CD4-positive, alpha-beta T cell treated with Interleukin-10 for 1 hour (primary cell): ENCODE measurements at places on chromosomes 1 and 21.

DNA sequence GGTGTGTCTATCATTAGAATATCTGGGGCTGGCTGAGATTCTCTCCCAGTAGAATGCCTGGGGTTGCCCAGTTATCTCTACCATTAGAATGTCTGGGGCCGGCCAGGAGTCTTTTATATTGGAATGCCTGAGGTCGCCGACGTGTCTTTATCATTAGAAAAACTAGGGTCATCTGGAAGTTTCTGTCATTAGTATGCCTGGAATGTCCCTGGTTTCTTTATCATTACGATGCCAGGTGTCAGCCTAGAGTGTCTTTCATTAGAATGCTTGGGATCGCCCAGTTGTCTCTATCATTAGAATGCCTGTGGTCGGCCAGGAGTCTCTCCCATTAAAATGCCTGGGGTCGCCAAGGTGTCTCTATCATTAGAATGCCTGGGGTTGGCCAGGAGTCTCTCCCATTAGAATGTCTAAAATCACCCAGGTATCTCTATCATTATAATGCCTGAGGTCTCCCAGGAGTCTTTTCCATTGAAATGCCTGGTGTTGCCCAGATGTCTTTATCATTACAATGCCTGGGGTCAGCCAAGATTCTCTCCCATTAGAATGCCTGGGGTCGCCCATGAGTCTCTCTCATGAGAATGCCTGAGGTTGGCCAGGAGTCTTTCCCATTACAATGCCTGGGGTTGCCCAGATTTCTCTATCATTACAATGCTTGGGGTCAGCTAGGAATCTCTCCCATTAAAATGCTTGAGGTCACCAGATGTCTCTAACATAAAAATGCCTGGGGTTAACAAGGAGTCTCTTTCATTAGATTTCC, 53.2 kb downstream of the RNF187 start:
- no peak for DNase-seq

- DNase-seq = no peak
Observed at GRCh38 chr1:27445177-27445936, 44.6 kb downstream of the WASF2 start.

DNA sequence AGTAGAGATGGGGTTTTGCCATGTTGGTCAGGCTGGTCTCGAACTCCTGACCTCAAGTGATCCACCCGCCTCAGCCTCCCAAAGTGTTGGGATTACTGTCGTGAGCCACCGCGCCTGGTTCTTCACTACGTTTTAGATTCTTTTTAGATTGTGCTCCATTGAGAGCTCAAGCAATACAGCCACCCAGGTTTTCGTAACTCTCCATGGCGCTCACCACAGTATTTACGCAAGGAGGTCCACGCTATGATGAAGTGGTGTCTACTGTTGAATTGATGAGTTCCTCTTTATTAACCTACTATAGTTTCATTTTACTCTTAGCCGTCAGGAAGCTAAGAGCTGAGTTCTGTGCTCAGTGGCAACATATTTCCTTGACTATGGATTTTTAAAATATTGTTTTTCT, 1.8 kb upstream of the KIF1B start:
- no peak for DNase-seq

GRCh38 chr1:79375352-79375751, 368.8 kb upstream of the ADGRL4 start:
- no peak for DNase-seq

DNA sequence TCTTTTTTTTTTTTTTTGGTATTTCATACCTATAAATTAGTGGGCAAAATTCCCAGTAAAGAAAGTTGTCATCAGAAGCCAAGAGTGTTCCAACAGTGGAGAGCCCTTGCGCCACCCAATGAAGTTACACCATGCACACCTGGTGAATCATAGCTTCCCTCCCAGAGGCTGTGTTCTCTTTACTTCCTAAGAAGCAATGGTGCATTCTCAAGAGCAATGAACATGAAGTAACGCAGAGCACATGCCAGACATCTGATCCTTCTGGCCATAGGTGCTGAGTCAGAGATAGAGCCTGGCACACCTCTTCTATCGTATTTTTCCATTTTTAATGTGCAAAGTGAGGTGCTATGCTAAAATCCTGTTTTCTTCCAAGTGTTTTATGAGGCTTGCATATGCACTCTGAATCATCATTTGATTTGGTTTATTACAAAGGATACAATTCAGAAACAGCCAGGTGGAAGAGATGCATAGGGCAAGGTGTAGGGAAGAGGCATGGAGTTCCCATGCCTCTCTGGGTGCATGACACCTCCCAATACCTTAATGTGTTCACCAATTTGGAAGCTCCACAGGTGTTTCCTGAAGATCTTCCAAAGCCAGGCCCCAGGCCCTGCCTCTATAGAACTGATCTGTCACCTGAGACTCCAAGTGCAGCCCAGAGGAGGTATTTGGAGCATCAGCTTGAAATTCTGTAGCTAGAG, 408.0 kb downstream of the SIPA1L2 start:
- no peak for DNase-seq

GRCh38 chr1:158353303-158354075, at the start of gene CD1E:
CD1E (plus strand) TSS chr1:158353894; CDS start chr1:158353989, 95 bp downstream.
- DNase-seq = no peak

DNA sequence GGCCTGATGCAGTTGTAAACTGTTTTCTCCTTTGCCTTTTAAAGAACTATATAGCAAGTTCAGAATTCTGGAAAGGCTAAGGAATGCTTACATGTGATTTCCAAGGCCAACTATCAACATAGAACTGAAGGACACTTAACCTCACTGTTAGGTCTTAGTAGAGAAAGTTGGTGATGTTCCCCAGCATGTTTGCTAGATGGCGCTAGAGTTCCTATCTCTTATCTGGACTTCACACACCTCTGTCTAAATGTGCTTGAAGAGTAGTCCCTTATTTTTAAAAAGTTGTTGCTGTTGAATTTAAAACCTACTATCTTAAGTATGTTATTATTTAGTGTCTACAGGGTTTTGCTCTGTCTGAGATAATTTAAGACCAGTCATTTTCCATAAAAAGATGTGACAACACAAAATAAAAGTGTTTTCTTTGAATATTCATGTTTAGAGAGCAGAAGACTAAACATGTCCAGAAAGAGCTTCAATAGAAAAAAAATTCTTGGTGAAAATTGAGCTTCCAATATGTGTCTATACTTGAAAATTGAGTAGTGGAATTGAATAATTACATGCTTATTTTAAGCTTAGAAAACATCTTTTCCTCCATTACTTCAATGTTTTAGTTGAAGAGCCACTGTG, 237.3 kb downstream of the S1PR1 start:
- no peak for DNase-seq

- no peak for DNase-seq
Observed at GRCh38 chr1:92791487-92792066, 6.7 kb upstream of the EVI5 start.

GRCh38 chr1:167092653-167093052, 1.2 kb upstream of the STYXL2 start:
- no peak for DNase-seq

DNA sequence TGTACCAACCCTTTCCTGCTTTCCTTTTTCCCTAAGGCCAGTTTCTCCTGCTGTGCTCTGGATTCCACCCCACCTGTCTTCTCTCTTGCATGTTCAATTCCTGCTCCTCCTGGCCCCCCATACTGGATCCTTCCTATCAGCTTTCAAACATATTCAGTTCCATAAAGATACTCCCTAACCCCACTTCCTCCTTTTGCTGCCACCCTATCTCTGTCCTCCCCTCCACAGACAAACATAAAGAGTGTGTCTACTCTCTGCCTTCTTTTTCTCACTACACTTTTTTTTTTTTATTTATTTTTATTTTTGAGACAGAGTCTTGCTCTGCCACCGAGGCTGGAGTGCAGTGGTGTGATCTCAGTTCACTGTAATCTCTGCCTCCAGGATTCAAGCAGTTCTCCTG, 16.9 kb upstream of the RPF1 start:
- no peak for DNase-seq

DNA sequence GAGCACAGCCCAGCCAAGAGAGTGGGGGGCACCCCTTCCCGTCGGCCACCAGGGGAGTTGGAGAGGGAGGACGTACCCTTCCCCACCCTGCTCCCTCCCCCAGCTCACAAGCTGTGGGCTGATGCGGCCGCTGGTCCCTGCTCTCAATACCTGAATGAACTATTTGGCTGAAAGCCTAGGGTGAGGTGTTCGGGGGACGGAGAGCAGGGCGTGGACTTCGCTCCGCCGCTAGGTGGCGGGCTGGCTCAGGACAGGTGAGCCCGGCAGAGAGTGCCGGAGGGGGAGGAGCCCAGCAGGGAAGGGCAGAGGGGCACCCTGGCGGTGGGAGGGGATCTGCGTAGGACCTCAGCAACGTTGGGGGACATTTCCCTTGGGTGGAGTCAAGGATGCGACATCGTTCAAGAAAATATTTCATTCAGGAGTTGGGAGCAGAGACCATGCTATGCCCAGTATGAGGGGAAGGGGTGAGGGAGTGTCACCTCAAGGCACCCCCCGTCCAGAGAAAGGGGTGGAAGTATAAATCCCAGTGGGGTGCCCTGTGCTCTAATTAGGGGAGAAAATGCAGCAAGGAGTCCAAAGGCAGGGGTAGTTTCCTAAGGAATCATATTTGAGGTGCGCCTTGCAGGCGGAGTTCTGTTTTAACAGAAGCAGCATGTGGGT, 12.0 kb upstream of the RHBG start:
- DNase-seq = peak; percentile 76

GRCh38 chr21:42038826-42039425, 28.8 kb upstream of the ZBTB21 start:
- DNase-seq = no peak

- DNase-seq = no peak
Observed at GRCh38 chr1:16017461-16018303, at the start of gene HSPB7. HSPB7 (minus strand) TSS chr1:16018043; CDS start chr1:16017963, 80 bp downstream.

GRCh38 chr1:189524501-189524900, 953.2 kb downstream of the BRINP3 start:
- no peak for DNase-seq

- DNase-seq = peak; percentile 7
Observed at GRCh38 chr1:192158181-192158580, at the start of gene RGS18. RGS18 (plus strand) TSS chr1:192158462; CDS start chr1:192158638, 176 bp downstream.

DNA sequence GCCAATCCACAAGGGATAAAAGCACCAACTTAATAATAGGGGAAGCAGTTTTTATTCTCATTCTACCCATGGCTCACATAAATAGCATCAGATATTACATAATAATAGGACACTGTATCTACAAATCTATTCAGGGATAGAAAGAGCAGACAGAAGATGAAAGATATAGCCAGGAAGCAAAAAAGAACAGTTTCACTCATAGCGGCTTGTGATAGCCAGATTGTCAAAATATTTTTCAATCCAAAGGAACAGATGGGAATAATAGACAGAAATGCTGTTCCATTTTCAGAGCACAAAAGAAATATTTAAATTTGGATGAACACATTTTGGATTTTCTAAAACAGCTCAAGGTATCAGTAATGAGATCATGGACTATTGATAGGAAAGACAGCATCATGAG, 232.5 kb upstream of the GREM2 start:
- DNase-seq = no peak

DNA sequence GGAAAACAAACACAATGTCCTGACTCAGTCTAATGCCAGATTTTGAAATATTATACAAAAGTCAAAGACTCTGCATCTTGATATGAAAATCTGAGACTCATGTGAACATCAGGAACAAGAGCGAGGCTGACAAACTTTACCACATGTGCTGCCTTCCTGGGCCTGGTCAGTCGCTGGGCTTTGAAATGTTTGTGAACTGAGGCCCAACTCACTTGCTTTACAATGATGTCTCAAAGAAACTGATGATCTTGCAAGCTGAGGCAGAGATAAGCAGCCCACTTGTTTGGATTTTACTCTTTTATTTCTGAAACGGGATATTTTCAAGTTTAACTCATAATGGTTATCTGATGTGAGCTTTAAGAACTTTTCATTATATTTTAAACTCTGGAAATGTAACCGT, 2.1 kb downstream of the BCAR3 start:
- DNase-seq = no peak

DNA sequence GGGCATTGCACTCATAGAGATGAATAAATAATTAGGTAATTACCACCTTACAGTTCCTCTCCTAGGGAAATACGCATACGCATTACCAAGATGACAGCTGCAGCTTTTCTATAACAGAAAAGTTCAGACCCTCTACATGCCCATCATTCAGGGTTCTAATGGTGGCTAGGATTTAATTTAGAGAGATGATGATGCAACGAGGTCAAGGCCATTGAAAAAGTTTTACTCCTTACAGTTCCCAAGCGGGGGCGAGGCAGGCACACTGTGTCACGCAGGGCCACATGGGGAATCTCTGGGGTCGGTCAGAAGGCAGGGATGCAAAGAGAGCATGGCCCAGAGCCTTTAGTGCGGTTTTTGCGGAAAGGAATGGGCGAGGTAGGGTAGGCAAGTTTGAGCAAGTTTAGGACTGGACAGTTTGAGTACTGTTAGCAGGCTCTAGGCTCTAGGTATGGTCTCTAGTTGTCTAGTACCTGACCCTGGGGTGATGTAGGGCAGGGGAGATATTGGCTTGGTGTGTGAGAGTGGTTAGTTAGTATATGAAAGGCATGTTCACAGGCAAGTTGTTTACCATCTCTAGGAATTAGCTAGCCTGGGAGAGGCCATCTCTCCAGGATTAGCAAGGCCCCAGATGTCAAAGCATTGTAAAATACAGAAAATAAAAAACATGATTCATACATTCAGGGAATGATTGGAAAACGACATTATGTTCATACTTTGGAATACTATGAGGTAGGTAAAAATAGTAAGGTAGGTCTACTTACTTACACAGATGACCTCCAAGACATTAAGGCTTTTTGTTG, 29.6 kb upstream of the ID3 start:
- DNase-seq = no peak

DNA sequence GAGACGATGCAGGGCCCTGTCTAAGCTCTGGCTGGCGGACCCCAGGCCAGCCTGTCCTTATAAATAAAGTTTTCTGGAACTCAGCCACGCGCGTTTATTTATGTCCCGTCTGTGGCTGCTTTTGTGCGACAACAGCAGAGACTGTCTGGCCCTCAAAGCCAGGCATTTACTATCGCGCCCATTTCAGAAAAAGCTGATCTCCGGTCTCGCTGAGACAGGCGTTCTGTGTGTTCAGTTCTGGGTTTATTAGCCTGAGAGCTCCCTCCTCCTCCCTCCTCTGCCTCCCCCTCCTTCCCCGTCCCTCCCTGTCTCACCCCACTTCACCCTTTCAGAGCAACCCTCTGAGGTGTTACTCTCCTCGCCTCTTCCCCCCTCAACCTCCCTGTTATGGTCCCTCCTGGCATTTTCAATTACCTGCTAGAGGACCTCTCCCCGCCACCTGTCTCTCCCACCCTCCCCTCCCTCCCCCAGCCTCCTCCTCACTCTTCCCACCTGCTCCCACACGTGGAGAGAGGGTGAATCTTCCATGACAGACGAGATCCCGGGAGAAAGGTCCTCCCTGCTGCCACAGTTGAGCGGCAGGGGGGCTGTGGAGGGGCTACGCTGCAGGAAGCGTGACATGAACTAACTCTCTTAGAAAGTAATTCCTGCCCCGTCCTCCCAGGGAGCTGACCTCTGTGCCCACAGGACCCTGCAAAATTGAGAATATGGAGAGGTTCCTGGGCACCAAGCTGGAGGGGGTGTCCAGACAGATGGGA, 59.9 kb downstream of the SPSB1 start:
- no peak for DNase-seq

GRCh38 chr1:80656014-80656636, 1144.6 kb upstream of the ADGRL2 start:
- DNase-seq = no peak
